Neuronal stem cell (in vitro differentiated cells): ENCODE measurements at places on chromosomes 12 and 14.

GRCh38 chr12:129662234-129662633, 241.6 kb downstream of the TMEM132D start:
- no peak for DNase-seq

DNA sequence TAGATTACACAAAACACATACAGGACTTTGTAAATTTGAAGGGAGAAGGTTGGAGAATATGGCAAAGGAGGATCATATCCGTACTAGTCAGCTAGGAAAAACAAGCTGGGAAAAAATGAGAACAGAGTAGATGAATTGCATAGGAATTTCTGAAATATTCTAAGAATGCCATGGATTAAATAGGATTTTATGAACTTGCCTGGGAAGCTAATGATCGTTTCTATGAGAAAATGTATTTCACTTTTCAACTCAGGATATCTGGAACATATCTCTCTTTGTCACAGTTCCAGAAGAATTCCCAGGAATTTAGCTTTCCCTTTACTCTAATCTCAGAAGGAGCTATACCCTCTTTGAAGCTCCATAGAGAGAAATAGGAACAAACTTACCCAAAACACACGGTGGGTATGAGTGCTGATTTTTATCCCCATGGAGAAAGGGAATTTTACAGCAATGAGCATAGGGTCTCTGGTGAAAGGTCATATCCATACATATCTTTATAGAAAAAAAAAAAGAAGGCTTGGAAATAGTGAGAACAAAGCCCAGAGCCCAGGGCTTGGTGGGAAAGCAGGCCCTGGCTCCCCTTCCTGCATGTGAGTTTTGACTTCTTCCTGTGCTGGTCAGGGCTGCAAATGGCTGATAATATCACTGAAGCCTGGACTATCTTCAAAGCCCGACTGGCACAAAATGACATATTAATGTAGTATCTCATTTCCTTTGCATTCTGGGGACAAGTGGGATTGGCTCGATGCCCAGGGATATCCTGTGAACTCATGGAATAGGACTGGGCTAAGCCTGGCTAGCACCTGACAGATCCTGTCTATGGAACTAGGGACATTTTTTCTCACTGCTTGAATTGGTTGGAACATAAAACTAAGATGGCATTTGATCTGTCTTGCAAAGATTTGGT, 136.3 kb downstream of the AEBP2 start:
- no peak for DNase-seq

- DNase-seq = no peak
Observed at GRCh38 chr12:102110782-102111181, 9.1 kb downstream of the NUP37 start.

DNA sequence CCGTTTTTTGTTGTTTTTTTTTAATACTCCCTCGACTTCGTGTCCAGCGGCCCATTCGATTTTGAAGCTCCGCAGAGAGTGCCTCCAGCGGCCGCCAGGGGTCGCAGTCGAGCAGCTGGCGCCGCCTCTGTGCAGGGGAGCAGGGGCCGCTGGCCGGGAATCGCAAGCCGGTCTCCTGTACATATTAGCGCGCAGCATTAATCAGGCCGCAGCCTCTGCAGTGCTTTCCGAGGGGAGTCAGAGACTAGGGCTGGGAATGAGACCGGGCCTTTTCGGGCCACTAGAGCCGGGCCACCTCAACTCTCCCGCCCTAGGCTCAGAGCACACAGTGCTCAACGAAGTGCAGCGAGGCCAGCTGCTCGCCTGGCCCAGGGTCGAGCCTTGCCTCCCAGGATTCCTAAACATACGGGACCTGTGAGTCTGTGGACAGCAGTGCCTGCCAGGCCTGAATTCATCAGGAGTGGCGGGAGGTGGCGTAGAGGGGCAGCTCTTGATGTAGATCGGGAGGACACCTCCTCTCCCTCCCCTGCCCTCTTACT, 81.8 kb downstream of the EMP1 start:
- DNase-seq = peak; percentile 80

- DNase-seq = peak; percentile 56
Observed at GRCh38 chr14:54902143-54902520, 494 bp downstream of the GCH1 start.

DNA sequence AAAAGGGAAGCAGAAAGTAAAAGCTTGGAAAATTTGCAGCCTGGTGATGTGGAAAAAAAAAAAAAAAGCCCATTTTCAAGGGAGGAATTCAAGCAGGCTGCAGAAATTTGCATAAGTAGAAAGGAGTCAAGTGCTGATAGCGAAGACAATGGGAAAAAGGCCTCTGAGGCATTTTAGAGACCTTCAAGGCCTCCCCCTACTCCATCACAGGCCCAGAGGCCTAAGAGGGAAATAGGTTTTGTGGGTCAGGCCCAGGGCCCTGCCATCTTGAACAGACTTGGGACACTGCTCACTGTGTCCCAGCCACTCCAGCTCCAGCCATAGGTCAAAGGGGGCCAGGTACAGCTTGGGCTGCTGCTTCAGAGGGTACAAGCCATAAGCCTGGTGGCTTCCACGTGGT, 13.8 kb upstream of the PRKD1 start:
- DNase-seq = no peak

- no peak for DNase-seq
Observed at GRCh38 chr14:85387181-85387580, 142.8 kb upstream of the FLRT2 start.

GRCh38 chr14:100256339-100256895, 17.5 kb downstream of the YY1 start:
- DNase-seq = no peak

- DNase-seq = no peak
Observed at GRCh38 chr14:51058382-51058781, 36.5 kb downstream of the TRIM9 start.
